ENCODE measurements at places on chromosomes 16 and 17.

GRCh38 chr17:72344613-72345012 is 223.8 kb downstream of the SOX9 start:
- DNase-seq = no peak

GRCh38 chr17:80880648-80880985 is 111.0 kb upstream of the CHMP6 start:
- no peak for DNase-seq

GRCh38 chr17:18626152-18626870 is 17.9 kb downstream of the TBC1D28 start:
- DNase-seq = no peak

DNA sequence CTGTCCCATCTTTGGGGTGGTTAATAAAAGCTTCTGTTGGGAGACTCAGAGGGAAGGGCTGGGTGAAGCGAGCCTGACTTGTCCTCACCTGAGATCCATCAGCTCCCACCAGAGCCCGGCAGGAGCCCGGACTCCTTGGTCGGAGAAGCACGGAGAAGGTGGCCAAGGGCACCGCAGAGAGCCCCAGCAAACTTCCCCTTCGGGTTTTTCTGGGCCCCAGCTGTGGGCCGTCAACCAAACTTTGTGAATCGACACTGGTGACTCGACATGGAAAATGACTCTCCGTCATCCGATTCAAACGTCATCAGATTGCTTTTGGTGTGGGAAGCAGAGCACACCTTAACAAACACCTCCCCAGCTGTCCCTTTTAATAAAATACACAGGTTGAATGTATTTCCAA is 21.4 kb downstream of the ENPP7 start:
- DNase-seq = no peak

GRCh38 chr17:76378548-76379274 is 5.7 kb upstream of the SPHK1 start:
- DNase-seq = no peak

DNA sequence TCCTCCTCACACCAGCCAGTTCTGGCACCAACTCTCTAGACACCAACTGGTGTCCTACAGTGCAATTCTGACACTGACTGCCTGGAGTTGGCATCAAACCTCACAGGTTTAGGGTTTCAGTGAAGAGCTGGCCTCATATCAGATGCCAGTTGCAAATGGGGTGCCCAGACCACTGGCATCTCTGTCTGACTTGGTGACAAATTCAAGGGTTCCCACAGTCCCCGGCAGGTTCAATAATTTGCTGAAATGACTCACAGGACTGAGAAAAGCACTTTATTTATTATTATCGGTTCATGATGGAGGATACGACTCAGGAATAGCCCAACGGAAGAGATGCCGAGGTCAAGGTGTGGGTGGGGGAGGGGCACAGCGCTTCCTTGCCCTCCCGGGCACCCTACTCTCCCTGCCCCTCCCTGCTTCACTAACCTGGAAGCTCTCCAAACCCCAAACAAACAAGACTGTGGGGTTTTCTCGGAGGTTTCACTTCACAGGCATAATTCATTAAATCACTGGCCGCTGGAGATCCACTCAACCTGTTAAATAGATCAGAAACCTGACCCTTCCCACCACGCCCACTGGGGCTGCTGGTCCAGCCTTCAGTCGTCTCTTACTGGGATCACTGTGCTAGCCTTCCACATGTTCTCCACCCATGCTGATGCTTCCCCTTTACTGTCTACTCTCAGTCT is 1.7 kb upstream of the NLRP1 start:
- DNase-seq = no peak

DNA sequence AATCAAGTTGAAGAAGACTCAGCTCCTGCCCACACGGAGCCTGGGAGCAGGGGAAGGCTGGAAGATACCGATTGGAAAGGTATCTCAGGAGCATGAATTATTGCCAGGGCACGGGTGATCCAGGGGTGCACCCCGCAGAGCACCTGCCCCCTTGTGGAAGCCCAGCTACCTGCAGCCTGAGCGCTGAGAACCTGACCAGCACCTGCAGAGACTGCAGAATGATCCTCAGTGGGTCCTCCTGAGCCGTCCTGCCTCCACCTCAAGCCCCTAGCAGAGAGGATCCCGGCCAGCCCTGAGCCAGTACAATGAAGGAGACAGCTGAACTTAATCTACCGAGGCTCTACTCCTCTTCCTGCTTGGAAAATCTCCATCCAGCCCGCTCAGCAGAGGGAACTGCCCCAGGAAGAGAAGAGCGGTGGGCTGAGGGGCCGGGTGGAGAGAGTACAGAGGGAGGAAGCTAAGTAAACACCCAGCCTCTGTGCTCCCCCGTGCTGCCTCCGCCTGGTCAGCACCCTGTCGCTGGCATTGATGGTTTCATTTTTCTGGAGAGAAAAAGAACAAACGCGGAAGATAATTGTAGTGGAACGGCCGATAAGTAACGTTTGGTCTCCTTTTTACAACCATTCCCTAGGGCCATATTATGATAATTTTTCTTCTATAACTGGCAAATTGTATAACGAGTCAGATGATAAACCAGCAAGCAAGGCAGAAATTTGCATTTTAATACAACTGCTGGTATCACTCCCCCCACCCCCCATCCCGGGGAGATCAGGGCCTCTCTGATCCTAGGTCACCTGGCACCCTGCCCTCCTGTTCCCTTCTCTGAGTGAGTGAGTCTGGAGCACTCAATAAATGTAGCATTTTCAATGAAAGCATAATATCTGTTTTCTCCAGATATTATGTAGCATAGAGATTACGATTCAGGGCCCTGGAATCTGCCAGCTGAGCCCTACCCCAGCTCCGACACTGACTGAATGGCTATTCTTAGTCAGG is 204.5 kb upstream of the RPL38 start:
- DNase-seq = no peak

GRCh38 chr17:77814091-77814772 is 144.3 kb upstream of the TNRC6C start:
- no peak for DNase-seq

DNA sequence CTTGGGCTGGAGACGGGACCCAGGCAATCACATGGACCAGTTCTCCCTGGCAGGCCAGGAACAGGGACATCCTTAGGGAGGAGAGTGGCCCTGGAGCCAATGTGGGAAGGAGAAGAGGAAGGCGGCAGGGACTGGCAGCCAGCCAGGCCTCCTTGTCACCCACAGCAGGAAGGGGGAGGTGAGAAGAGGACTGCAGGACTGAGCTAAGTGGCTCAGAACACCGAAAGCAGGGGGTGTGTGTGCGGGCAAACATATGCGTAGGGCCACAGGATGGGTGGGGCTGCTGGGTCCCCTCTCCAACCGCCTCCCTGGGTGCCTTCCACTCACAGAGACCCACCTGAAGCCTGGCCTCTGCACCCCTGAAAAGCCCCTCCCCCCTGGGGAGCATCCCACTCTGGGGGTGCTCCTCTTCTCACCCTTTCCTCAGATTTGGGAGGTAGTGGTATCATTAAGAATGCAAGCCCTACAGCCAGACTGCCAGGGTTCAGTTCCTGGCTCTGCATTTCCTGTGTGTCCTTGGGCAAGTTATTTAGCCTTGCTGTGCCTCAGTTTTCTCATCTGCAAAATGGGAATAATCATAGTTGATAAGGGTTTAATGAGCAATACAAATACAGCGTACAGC is 8.1 kb downstream of the PNMT start:
- DNase-seq = no peak

DNA sequence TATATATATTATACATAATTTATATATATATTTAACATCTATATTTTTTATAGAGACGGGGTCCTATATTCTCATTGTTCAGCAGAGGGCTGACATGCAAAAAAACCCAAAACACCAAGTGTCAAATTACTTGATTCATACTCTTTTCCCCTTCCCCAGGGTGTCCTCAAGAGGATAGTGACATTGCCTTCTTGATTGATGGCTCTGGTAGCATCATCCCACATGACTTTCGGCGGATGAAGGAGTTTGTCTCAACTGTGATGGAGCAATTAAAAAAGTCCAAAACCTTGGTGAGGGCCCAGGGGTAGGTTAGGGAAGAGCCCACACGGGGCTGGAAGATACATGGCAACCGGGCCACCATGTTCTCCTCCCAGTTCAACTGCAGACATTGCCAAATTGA is 11.0 kb downstream of the ITGAM start:
- no peak for DNase-seq

GRCh38 chr17:66716236-66717026 is 118.5 kb upstream of the CACNG5 start:
- DNase-seq = peak; percentile 69

DNA sequence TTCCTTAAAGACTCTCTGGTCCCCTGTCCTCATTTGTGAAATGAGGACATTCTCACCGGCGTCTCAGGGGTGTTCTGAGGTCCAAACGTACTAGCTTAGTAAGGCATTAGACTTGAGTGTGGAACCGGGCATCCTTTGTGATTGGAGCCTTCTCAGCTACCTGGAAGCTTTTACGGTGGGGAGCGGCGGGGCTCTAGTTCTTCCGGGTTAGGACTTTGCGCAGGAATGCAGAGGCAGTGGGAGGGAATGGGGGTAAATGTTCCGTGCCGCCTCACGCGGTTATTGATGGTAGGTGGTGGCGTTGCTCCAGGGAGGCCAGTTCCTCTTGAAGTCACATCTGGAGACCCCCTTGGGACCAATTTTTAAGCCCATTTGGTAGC is 113.6 kb downstream of the SNX29 start:
- DNase-seq = no peak

DNA sequence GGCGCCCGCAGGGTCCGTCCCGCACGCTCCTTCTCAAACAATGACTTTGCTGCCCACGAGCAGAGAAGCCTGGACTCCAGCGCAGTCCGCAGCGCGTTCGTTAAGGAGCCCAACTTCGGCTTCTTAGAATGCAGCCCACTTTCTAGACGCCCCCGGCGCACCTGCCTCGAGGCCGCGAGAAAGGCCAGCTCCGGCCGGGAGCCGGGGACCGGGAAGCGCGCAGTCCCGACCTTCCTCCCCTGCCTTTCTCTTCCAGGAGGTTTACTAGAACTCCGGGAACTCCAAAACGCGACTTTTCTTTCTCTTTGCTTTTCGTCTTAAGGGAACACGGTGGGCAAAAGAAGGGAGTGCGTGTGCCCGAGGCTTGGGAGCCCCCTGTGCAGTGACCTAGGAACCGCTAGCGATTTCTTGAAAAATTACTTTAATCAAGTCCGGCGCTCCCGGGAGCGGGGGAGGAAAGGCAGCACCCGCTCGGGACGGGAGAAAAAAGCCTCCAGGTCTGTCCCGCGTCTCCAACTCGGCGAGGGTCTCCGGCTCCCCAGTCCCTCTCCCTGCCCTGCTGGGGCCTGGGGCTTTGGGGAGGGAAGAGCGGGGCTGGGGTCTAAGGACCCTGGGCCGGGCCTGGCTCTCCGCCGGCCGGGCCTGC is 2.6 kb downstream of the HNF1B start:
- DNase-seq = peak; percentile 57

GRCh38 chr17:15364615-15365014 is 23.2 kb upstream of the TEKT3 start:
- DNase-seq = no peak

DNA sequence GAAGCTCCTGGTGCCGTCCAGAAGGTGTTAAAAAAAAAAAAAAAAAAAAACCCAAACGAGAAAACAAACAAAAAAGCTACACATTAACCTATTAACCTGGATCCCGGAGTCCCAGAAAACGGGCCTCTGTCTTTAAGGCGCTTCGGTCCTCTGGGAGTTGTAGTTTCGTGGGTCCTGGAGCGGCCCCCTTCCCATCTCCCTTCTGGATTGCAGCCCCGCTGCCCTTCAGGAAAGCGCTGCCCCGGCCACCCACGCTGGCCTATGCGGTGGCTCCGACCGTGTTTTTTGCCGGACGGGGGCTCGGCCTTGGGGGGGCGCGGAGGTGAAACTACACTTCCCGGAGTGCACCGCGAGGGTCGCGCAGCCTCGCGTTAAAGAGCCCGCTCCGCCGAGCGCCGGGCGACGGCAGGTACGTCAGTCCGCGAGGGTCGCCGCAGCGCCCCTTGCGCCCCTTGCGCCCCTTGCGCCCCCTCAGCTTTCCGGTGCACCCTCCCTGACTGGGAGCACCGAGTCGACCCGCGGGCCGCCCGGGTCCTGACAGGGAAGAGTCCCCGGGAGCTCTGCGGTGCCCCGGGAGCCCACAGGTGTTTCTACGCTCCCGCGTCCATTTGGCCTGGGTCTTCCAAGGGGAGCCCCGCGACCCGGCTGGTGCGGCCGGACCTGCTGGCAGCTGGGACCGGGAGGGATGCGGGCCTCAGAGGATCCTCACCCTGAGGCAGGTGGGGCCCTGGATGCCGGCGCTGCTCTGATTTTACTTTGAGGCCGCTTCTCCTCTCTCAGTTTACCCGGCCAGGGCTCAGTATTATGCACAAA is at the start of gene FCSK:
Gene FCSK, plus strand, starts transcription at position 374 of the 813 bp plus-strand sequence. CDS start 8,596 bp downstream, outside the sequence.
- peak; percentile 87 for DNase-seq
